Body of pancreas (tissue), 4 donors: ENCODE measurements at places on chromosomes 16 and 17.

DNA sequence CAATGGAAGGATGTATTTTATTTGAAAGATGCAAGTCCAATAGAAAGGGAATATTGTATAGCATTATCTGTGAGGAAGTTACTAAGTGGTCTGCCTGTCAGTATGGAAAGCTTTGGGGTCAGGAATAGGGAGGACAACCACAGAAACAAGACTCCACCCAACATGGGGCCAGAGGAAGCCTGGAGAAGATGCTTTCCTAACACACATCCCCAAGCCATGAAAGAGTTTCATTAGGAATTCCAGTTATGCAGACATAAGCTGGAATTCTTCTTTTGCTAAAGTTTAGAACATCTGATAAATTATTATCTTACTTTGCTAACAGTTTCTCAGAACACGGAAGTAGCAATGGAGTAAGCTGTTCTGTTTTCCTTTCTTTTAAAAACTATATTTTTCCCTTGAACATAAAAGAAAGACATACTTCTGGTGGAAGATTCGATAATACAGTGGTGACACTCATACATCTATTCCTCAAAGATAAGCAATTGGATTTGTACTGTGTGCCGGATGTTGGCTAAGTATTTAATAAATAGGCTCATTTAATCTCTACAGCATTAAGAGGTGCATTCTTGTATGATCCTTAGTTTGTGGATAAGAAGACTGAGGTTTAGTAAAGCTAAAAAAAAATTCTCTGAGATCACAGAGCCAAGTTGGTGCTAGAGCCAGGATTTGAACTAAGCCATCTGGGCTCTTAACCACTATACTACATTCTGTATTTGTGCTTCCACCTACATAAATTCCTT, 51.0 kb upstream of the GAS7 start:
- DNase-seq: no peak

DNA sequence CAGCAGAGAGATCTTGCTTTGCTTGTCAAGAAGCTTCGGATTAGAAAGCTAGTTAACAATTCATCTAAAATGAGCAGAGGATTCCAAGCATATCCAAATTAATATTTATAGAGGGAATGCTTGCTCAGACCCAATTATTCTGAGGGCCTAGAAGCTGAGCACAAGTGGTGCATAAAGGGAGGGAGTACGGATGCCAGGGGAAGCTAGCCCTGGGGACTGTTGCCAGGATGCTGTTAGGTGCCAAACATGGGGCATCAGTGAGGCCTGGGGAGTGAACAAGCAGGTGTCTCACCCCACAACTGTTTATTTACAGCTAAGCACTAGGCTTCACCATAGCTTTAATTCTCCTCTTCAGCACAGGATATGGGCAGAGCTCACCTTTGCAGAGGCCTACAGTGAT, 684.1 kb upstream of the C16orf82 start:
- DNase-seq: no peak

DNA sequence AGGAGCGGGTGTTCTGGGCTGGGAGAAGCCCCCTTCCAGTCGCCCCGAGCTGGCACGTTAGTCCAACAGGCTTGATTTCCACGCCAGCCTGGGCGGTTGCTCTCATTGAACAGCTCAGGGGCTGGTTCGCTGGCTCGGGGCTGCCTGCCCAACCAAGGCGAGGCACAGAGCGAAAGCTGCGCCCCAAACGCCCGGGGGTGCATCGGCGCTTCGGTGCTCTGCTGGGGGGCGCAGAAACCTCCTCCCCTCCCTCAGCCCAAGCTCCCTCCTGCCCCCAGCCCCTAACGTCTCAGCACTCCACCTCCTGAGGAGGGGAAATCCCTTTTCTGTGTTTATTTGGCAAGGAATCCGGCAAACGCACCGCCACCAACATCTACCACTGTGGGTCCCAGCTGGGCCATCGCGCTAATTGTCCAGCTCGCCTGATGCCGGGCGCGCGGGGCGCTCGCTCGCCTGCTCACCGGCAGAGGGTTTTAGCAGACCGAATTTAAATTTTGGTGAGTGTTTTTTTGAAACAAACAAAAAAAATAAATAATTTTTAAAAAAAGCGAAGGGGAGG, 29.5 kb upstream of the RBFOX1 start:
- peak; percentile 6 for DNase-seq

GRCh38 chr16:23868136-23868535, 32.4 kb downstream of the PRKCB start:
- DNase-seq: no peak

GRCh38 chr16:85998868-85999729, 100.1 kb downstream of the IRF8 start:
- no peak for DNase-seq

DNA sequence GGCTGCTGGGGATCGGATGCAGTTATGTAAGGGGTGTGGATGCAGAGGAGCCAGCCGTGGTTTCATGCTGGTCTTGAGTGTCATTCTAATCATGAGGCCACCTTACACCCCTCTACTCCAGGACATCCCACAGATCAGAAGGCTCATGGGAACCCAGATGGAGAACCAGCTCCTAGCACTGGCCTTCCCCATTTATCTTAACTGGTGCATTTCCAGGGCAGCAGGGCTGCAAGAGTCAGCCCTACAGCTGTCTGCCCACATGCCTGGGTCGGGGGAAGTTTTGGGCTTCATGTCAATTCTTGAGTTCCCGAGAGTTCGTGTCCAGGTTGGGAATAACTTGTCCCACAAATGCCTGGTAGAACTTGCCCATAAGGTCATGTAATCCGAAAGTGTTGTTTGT, 29.1 kb downstream of the RPTOR start:
- DNase-seq: no peak

DNA sequence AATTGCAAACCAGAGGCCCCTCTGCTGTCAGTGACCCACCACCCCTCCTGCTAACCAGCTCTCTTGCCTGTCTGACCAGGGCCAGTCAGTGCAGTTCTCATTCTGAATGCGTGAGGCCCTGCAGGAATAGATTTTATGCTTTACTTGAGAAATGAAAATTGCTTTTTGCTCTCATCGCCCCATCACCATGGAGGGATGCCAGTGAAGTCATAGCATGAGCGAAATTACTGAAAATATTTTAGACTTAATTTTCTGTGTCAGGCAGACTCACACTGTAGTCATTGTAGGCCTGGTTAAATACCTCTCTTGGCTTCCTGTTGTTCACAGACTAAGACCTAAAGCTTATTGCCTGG, 490.5 kb upstream of the CDH5 start:
- DNase-seq: no peak

DNA sequence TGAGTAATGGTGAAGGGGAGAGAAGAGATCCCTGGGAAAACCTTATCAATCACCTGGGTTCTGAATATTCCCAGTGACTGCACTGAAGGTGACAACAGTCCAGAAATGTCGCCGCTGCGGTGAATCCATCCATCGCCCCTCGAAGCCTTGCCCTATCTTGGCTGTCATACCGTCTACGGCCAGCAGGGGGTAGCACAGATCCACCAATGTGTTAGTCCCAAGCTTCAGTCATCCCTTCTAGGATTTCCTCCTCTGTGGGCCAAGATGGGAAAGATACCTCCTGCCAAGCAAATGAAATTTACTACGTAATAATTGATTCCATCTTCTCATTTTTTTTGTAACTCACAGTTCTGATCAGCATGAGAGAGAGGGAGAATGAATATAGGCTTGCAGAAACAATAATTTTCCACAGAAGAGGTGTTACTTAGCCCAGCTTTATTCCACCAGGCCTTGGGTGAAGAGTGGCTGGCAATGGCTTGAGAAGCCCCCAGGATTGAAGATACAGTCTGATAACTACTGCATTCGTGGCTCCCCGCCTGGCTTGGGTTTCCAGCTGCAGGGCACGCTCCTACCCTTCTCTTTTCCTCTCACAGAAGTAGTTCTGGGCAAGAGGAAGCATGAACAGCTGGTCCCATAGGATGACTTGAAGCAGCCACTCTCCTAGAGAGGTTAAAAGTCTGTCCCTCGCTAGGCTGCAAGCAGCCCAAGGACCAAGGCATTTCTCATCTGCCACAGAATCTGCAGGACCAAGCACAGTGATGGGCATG, 2.6 kb upstream of the FMNL1 start:
- peak; percentile 88 for DNase-seq

- DNase-seq: no peak
Observed at GRCh38 chr17:41020336-41020735, 6.7 kb downstream of the KRTAP1-5 start.

DNA sequence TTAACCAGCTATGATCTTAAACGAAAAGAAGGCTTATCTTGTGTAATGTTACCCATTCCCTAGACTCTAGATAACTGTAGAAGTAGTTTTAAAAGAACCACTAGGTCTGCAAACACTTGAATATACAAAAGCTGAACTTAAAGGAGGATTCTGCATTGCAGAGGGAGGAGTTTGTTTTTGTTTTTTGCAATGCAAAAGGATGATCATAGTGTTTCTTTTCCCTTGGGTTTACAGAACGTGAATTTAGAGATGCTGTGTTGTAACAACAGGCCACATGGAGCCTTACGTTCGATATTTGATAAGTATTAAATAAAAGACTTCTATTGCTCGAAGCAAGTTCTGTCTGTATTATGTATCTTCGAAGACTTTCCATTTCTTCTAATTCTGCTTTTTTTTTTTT, 77.6 kb downstream of the CHD9 start:
- DNase-seq: no peak

DNA sequence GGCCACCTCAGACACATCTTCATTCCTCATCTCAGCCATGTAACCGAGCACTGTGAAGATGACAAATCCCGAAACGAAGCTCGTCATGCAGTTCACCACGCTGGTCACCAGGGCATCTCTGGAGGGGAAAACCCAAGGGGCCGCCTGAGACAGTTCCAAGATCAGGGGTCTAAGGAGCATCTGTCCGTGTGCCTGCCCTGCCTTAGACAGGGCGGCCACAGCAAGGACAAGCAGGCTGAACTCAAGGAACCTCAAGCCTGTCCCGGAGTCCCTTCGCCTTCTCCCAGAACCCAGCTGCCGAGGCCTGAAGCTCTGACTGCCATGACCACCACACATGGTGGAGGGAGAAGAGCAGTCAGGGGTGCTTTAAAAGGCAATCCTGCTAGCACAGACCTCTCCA, 22.7 kb downstream of the SLC6A4 start:
- DNase-seq: no peak

DNA sequence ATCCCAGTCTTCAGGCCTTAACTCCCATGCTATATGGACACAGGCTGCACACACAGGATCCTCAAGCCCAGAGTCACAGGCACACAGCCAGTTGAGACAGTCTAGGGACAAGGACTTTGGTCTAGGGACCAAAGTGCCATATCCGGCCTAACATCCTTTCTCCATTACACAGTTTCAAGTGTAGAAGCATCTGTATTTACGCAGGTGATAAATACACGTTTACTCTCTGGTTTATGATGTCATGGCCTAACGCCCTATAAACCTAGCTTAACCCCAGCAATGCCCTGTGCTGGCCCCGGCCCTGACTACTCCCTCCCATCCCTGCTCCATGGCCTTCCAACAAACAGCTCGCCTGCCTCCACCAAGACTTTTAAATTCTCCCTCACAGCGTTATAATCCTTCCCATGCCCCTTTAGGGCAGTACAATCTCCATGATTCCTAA, 17.1 kb downstream of the CUEDC1 start:
- DNase-seq: no peak

GRCh38 chr17:41464682-41465081, 2.5 kb downstream of the KRT32 start:
- peak; percentile 49 for DNase-seq

DNA sequence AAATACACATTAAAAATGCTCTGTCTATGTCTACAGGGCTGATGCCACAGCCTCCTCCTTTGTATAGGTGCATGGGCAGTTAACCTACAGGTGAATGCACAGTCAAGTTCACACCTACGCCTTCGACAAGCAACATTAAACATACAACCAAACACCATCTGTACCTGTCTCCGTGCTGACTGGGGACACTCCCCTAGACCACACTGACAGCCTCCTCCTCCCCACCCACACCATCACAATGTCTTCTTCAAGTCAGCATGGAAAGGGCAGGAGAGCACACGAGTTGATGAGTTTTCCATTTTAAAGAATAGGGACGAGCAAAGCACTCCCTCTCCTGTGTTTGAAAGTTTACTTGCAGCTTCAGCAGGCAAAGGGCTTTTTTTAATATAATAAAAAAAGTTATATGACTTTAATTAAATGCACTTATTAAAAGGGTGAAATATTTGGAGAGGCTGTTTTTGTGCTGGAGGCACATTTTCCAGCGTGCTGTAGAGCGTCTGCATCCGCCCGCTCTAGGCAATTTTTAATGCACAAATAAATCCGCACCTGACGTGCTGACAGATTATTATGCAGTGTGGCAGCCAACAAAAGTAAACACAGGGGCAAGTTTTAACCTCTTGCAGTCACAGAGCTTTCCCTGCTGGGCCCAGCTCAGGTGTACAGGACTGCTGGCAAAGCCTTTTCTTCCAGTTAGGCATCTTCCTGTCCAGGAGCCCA, 367.9 kb downstream of the SOX9 start:
- peak; percentile 42 for DNase-seq

DNA sequence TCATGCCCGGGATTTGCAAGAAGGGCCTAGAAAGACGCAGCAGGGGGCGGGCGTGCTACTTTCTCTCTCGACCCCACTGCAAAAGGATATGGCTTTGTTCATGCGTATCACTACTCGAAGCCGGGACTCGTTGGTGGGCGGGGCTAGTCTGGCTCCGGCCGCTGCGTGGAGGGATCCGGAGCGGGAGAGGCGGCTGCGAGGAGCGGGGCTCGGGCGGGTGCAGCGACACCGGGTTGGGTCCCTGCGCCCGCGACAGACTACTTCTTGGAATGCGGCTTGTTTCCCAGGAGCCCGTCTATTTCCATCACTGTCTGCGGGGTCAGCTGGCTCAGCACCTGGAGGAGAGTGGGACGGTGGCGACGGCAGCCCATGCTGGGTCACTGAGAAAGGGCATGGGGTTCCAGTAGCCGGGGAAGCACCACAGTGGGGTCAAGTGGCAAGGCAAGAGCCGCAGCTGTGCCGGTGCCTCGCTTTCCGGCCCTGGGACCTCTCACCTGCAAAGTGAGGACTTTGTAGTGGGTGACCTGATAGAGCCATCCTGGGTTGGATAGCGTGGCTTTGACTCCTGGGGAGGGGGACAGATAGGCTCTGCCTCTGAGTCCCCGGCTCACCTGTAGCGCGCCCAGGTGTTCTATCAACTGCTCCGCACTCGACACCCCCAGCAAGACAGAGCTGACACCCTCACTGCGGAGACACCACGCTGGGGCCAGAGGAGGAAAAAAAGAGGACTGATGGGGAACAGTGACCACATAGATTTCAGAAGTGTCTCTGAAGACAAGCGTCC, 6.6 kb downstream of the KCNAB3 start:
- peak; percentile 90 for DNase-seq
